ENCODE measurements at places on chromosomes 2 and 18. TPM values are rescaled to one million over a fixed set of nuclear protein-coding genes. Genes with fewer than 3 reads are reported as not detected.

The UGT1A4 gene
- 6.1 TPM for total RNA-seq

The CUL3 gene
- total RNA-seq = 81.1 TPM

The SRD5A2 gene
- not detected for total RNA-seq

The POTEJ gene
- not detected for total RNA-seq

The SETBP1 gene
- 5.3 TPM for total RNA-seq

The EFR3B gene
- total RNA-seq = 0.10 TPM

The AQP12A gene
- not detected for total RNA-seq
